ENCODE measurements at places on chromosomes 2 and 18.
A peak's percentile ranks its signal among the peaks of the same experiment; 100 is the strongest.

DNA sequence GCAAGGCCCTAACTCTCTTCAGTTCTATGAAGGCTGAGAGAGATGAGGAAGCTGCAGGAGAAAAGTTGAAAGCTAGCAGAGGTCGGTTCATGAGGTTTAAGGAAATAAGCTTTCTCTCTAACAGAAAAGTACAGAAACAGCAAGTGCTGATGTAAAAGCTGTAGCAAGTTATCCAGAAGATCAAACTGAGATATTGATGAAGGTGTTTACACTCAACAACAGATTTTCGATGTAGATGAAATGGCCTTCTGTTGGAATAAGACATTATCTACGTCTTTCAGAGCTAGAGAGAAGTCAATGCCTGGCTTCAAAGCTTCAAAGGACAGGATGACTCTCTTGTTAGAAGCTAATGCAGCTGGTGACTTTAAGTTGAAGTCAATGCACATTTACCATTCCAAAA, 87.4 kb downstream of the PDCL3 start:
- no peak for DNase-seq

GRCh38 chr18:52391810-52392559, 52.0 kb downstream of the DCC start:
- DNase-seq, result no peak

DNA sequence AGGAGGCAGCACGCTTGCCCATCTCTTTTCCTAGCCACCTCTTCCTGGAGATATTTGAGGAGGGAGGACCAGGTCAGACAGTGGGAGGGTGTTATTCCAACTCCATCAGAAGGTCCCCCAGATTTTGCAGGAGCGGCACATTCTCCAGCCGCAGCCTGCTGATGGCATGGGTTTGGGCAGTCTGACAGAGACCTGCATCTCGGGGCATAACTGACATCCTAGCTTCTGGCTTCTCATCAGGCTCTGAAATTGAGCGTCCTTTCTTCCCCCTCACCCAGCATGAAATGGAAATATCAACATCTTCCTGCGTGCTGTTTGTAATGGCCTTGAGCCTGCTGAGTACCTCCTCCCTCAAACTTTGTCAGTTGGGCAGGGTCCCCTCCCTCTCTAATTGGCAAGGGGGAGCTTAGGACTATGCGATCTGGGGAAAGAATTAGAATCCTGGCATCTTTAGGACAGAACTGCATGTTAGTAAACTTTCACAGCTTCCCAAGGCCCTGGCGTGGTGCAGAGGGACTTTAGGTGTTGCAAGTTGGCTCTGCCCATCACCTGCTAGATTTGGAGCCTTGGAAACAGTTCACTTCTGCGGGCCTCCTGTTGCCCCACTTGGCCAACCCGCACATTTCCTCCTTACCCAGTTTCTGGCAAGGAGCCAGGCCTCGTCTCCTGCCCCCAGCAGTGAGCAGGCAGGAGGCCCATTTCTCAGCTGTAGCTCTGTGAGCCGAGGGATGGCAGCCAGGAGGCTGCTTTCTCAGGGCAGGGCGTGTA, 2.2 kb downstream of the ITM2C start:
- DNase-seq, result peak; percentile 32

- DNase-seq, result no peak
Measured at GRCh38 chr2:180003559-180003958, 3.5 kb downstream of the CWC22 start.

Data from activated CD8-positive, alpha-beta memory T cell treated with anti-CD3 and anti-CD28 coated beads for 1 hour (primary cell).